ENCODE measurements at places on chromosomes 1 and 21.

DNA sequence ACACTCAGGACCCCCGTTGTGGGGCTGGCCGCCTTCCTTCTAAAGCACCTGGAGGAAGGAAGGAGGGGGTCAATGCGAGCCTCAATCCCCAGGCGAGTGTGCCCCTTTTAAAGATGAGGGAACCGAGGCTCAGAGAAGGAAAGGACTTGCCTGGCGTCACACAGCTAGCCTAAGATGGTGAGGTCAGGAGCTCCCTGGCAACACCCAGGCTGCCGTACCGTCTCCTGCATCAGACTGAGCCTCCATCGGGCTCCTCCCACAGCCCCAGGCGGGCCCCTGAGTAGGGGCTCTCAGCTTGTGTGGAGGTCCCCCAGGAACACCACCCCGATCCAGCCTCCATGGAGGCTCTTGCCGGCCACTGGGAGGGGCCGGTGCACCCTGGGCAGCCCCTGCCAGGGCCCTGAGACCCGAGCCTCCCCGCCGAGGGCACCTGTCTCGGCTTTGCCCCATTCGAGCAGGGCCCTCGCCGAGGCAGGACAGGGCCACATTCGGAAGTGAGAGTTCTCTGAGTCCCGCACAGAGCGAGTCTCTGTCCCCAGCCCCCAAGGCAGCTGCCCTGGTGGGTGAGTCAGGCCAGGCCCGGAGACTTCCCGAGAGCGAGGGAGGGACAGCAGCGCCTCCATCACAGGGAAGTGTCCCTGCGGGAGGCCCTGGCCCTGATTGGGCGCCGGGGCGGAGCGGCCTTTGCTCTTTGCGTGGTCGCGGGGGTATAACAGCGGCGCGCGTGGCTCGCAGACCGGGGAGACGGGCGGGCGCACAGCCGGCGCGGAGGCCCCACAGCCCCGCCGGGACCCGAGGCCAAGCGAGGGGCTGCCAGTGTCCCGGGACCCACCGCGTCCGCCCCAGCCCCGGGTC, at the start of gene AIRE:
AIRE (plus strand) TSS at position 739 of the 855 bp plus-strand sequence. CDS start 131 bp downstream, outside the sequence.
- no peak for DNase-seq

DNA sequence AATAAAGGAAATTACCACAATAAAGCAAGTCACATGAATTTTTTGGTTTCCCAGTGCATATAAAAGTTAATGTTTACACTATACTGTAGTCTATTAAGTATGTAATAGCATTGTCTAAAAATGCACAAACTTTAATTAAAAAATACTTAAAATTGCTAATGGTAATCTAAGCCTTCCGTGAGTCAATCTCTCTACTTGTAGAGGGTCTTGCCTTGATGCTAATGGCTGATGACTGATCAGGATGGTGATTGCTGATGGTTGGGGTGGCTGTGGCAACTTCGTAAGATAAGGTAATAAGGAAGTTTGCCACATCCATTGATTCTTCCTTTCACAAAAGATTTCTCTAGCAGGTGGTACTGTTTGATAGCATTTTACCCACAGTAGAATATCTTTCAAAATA, 466.6 kb upstream of the PROX1 start:
- DNase-seq: no peak

DNA sequence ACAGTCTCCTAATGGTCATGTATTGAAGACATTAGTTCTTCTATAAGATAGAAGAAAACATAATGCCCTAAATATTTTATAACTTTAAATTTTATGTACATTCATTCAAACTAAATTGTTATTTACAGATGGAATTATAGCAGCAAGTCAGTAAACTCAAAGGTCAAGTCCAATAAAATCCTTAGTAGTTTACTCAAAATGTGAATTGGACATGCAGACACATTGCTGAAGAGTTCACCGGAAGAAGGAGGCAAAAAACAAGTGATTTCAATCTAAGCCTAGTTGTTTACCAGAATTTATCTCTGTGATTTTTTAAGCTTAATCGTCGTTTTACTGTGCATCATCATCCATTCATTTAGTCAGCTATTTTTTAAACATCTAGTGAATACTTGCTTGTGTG, 149.7 kb downstream of the GREM2 start:
- DNase-seq: no peak

DNA sequence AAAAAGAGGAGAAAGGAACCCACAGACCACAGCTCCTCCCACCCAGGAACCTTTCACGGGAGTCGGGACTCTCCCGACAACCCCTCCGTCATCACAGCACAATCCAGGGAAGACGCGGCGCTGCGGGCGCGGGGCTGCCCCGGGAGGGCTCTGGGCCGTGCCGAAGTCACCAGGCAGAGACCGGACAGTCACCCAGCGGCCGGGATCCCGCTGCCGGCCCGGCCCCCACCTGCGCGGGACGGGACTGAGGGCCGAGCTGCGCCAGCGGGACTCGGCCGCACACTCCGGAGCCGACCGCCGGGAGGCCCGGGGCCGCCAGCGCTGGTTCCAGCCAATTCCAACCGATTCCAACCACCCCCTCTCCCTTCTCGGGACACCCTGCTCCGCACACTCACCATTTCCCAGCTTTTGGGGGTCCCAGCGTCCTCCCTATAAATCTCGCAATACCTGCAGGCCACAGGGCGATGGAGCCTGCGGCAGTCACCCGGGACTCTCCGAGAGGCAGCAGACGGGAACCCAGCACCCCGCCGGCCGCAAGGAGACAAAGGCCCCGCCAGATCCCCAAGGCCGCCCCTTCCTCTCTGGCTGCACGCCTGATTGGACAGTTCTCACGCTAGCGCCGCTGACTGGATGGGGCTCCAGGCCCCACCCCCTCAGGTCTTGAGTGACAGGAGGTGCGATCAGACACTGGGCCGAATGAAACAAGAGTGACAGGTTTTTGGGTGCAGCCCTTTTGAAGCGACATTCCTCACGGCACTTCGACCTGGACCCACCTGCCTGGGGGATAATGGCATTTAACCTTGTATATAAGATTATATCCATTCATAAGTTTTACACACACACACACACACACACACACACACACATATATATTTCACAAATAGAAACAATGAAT, at the start of gene ZNF695:
ZNF695 (minus strand) TSS at position 547 of the 895 bp plus-strand sequence; CDS start at position 398, 149 bp downstream.
- DNase-seq: peak; percentile 94

- DNase-seq: peak; percentile 71
These were observed at the start of gene EFNA1 for GRCh38 chr1:155127105-155127966. Gene EFNA1, plus strand, starts transcription at chr1:155127876. Its CDS starts 102 bp downstream, at chr1:155127978.

DNA sequence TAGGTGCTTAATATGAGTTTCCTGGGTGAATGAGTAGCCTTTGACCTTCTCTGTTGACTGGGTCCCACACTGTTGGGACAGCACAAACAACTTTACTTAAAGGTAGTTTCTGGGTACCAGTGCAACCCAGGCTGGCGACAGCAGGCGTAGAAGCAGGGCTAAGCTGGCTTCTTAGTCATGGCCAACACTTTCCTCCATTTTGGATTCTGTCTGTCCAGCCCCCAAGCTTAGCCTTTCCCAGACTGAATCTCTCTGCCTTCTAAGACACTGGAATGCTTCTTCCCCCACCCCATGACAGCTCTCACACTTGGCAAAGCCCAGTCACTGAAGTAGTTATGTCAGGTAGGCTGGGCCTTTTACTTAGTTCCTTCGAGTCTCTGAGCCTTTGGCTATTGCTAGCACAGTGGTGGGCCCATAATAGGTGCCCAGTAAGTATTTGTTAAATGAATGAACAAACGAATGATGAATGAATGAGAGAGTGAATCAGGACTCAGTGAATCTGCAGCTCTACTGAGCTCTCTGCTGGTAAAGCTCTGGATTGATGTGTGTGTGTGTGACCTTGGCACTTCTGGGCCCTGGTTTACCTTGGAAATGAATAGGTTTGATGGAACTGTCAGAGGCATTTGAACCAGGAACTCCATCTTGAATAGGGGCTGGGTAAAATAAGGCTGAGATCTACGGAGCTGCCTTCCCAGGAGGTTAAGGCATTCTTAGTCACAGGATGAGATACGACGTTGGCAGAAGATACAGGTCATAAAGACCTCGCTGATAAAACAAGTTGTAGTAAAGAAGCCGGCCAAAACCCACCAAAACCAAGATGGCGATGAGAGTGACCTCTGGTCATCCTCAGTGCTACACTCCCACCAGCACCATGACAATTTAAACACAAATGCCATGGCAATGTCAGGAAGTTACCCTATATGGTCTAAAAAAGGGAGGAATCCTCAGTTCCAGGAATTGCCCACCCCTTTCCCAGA, 37.4 kb upstream of the ID3 start:
- no peak for DNase-seq

DNA sequence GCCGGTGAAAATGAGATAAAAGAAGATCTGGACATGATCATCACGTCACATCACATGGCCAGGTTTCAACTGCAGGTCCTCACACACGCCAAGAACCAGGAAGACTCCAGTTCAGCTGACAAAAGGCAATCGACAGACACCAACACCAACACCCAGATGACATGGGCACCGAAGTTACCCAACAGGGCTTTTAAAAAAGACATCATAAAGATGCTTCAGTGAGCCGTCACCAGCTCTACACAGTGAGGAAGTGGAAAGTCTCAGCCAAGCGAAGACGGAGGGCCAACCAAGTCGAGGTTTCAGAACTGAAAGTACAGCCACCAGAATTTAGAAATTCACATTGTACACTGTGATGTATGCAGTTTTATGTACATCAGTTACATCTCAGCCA, 154.3 kb upstream of the COL6A1 start:
- no peak for DNase-seq

DNA sequence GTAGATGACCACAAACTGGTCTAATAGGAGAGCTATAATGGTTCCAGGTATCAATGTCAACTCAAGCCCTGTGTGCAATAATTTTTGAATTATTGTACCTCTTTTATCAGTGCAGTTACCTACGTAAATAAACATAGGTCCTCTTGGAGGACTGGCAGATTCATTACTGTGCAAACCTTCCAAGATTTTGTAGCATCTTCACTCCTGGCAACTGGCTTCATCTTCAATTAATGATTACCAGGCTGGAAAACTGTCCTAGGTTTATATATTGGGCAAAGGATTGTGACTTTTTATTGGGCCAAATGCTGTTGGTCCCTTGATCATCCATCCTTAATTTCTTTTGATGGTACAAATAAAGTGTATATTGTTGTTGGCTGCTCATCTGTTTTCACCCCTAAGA, 35.6 kb downstream of the C4BPA start:
- DNase-seq: no peak

- peak; percentile 13 for DNase-seq
These were observed 682 bp upstream of the RWDD3 start for GRCh38 chr1:95233319-95233736.

GRCh38 chr1:229378586-229379367, 35.9 kb upstream of the CCSAP start:
- no peak for DNase-seq

- DNase-seq: peak; percentile 41
These were observed 134.2 kb downstream of the GDAP2 start for GRCh38 chr1:117795190-117795589.

DNA sequence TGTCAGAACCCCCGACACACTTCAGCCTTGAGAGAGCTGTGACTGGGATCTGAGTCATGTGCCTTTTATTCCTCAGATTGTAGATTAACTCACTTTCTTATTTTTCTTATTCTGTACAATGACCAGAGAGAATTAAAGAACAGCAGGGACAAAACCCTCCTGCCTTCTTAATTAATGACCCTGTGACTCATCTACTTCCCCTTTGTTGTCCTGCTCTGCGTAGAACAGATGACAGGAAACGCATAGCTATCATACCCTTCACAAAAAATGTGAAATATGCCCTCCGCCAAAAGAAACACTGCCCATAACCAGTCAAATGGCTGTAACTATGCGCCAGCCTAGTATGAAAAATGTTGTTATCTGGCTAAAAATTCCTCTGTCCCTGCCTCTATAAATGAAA, 9.1 kb upstream of the PADI2 start:
- peak; percentile 94 for DNase-seq

DNA sequence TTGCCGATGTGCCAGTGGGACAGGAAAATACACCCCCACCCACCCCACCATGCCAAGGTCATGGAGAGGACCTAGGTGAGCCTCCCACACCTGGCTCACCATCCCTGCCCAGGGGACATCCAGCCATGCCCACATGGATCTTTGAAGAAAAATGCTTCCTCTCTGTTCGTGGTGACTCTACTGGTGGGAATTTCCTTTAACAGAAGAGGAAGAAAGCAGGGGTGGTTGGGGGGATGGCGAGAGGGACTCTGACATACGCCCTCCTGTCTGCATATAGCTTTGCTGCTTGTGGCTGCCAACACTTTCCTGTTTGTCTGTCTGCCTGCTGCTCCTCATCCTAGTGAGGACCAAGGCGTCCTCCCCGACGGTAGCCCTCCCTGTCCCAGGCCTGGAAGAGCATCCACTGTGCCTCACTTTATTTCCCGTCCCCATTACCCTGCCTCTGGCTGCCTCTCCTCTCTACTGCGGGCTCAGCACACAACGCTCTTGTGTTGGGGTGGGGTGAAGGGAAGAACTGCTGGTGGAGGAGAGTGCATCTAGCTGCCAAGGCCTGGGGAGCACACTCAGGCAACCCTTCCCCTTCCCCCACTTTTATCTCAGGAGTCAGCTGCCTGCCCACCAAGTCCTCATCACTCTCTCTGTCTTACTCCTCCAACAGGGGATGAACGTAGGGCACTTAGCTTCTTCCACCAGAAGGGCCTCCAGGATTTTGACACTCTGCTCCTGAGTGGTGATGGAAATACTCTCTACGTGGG, 2.5 kb downstream of the SEMA4A start:
- no peak for DNase-seq

DNA sequence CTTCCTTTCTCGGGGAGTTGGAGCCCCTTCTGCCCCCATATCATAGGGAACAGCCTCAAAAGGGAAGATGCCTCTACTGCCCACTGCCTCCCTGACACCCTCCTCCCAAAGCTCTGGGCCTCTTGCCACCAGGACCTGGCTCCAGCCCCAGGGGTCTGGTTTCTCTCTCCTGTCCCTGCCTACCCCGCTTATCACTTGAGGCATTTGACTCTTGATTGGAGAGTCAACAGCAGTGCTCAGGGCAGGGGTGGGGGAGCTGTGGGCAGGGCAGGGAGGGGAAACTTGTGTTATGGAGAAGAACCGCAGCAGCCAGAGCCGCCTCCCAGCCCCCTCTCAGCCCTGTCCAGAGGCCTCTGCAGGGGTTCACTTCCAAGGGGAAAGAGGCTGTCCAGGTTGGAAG, 573 bp downstream of the TRIM63 start:
- DNase-seq: peak; percentile 69

DNA sequence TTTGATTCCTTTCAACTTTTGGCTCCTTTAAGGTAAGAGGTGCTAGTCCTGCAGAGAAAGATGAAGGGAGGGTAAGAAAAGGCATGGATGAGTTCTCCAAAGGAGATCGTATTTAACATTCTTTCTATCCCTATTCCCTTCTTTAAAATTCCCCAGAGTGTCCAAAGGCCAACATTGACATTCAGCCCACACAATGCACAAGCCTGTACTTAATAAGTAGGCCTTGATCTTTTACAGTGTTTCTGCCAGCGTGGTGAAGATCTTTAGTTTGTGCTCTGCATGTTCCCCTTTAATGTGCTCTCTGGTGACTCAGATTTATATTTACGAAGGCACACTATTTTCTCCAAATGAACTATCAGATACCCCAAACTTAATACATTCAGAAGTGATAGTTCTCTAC, 582.5 kb upstream of the RGS18 start:
- DNase-seq: no peak
